Kidney epithelial cell (primary cell): ENCODE measurements at places on chromosomes 5 and 9. TPM values are rescaled to one million over a fixed set of nuclear protein-coding genes. Genes with fewer than 3 reads are reported as not detected.

GRCh38 chr5:36462295-36463021 is 143.9 kb upstream of the SLC1A3 start:
- no peak for DNase-seq

DNA sequence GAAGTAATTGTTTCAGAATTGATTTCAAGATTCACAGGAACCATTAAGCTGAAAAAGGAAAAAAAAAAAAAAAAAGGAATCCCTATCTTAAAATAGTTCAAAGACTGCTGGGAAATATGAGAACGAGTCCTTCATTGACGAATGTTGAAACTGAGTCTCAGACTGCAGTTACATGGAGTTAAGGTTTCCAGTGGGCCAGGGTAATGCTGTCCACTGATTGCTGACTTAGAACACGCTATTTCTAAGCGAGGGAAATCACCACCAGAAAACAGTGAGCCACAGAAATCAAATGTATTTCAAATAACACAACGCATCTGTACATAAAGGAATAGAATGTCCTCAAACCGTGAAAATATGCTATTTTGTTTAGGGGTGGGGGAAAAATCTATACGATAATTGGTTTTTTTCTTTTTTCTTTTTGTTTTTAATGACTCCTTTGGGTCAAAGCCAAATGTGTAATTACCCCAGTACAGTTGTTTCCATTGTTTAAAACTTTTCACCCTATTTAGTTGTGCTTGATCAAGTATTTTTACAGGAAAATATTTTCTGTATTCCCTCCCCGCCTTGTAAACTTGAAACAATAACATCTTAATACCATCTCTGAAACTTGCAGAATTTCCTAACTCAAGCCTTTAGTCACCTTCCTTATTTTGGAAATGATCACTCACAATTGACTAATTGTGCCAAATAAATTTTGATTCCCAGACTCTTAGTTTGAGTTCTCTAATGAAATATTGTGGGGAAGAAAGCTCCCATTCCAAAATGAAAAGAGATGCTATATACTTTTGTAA is 208.3 kb downstream of the MCTP1 start:
- no peak for DNase-seq

GRCh38 chr5:170254056-170254455 is 21.3 kb downstream of the C5orf58 start:
- DNase-seq: peak; percentile 7

- no peak for DNase-seq
Observed at GRCh38 chr9:121861501-121862180, 210.2 kb downstream of the DAB2IP start.

GRCh38 chr9:105877721-105878120 is 183.4 kb downstream of the TMEM38B start:
- DNase-seq: no peak

DNA sequence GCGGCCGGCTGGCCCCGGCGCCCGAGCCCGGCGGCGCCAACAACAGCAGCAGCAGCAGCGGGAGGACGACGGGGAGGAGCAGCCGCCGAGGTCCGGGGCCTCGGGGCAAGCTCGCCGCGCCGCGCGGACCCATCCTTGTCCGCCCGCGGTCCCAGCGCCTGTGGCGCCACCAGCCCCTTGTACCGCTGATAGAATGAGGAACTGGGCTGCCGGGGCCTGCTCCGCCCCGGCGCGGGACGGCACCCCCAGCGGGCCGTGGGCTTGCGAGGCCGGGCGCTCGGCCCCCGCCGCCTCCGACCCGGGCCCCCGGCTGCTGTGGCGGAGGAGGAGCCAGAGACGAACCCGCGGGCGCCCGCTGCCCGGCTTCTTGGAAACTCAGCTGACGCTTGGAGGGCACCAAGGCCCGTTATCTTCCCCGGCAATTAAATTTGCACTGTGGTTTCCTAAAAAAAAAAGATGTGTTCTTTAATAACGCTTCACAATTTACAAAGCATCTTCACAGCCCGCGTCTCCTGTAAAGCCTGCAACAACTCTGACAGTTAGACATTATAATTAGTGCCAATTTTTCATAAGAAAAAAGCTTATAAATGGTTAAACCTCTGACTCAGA is at the start of gene ARSB:
TSS of gene ARSB (minus strand) at position 195 of the 609 bp plus-strand sequence. CDS start at position 133, 62 bp downstream.
- DNase-seq: no peak

GRCh38 chr5:146223179-146223578 is 19.8 kb downstream of the RBM27 start:
- DNase-seq: no peak

Gene LPAR1
- total RNA-seq: 4.6 and 6.4 TPM in 2 replicates

Gene NRARP
- total RNA-seq: 8.4 and 11.4 TPM in 2 replicates

Gene C1QTNF3
- 1.1 and 1.2 TPM in 2 replicates for total RNA-seq

Gene NSG2
- total RNA-seq: not detected in 2 replicates

Gene PCDHGC5
- total RNA-seq: 0.54 and 0.89 TPM in 2 replicates

Gene OTP
- total RNA-seq: not detected in 2 replicates
